Stimulated activated CD8-positive, alpha-beta memory T cell treated with anti-CD3 and anti-CD28 coated beads, Interleukin-4, amount 100 ng/mL, for 1 hour (primary cell): ENCODE measurements at places on chromosomes 4 and X.

GRCh38 chr4:43332052-43332425, 439.5 kb downstream of the GRXCR1 start:
- DNase-seq: no peak

- no peak for DNase-seq
Observed at GRCh38 chr4:123587983-123588494, 191.4 kb downstream of the SPRY1 start.

GRCh38 chr4:2822461-2823300, 21.0 kb upstream of the ADD1 start:
- DNase-seq: no peak

GRCh38 chrX:38664285-38664684, 102.9 kb downstream of the TSPAN7 start:
- DNase-seq: no peak

DNA sequence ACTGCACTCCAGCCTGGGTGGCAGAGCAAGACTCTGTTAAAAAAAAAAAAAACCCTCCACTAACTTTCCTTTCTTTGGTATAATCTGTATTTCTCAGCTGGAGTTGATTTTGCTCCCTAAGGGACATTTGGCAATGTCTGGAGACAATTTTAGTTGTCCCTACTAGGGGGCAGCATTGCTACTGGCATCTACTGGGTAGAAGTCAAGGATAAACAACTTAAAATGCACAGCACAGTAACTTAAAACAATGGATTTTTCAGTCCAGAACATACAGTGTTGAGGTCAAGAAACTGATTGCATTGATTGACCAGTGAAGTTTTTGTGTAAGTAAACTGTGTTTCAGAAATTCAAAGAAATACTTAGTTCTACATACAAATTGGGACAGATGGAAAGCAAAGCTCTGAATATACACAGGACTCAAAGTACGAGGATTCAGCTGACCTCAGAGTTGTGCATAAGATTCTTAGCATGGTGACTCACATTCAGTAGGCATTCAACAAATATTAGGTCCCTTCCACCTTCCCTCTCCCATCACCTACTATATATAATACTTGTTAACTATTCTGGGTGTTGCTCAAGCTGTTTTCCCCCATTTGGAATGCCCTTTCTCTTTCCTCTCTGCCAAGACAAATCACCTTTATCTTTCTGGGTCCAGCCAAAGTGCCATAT, 8.8 kb downstream of the DDX53 start:
- no peak for DNase-seq

DNA sequence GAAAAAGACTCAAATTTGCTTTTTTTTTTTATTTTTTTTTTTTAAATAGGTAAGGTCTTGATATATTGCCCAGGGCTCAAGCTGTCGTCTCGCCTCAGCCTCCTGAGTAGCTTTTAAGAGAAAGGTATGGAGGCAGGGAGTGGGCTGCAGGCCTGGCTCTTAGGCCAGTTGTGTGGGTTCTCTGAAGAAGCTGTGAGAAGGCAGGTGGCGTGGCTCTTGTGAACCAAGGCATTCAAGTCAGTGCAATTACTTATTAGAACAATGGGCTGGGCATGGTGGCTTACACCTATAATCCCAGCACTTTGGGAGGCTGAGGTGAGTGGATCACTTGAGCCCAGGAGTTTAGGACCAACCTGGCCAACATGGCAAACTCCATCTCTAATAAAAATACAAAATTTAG, 244.0 kb upstream of the SFRP2 start:
- no peak for DNase-seq

- no peak for DNase-seq
Observed at GRCh38 chrX:112235547-112235946, 153.0 kb upstream of the TRPC5 start.

GRCh38 chrX:64642482-64642881, 247.2 kb upstream of the MTMR8 start:
- DNase-seq: no peak

GRCh38 chr4:35175894-35176293, 1068.4 kb downstream of the ARAP2 start:
- no peak for DNase-seq

DNA sequence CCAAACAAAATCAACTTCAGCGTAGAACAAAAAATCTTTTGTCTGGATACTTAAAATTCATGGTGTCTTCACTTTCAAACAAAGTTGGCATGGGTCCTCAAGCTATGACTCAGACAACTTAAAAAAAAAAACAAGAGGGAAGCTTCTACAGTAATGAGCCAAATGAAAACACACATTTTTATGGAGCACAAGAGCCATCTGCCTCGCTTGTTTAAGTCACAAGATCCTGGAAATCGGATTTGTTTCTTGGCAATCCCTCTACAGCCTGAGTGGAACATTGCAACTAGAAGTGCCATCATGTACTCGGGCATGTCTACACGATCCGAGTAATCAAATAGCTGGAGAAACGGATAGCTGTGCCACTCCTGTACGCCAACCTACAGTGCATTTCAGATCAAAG, 22.6 kb downstream of the LAMP2 start:
- DNase-seq: no peak

DNA sequence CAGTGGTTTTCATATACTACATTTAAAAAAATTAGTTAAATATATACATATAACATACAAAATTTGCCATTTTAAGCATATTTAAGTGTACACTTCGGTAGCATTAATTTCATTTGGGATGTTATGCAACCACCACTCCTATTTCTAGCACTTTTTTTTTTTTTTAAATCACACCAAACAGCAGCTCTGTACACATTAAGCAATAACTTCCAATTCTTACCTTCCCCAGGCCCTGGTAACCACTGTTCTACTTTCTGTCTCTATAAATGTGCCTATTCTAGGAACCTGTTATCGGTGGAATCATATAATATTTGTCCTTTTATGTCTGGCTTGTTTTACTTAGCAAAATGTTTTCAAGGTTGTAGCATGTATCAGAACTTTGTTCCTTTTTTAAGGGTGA, 39.1 kb downstream of the TMEM164 start:
- no peak for DNase-seq

- no peak for DNase-seq
Observed at GRCh38 chr4:117986321-117986720, 48.0 kb upstream of the NDST3 start.

- peak; percentile 56 for DNase-seq
Observed at GRCh38 chr4:148445071-148445859, 3.1 kb upstream of the NR3C2 start.

DNA sequence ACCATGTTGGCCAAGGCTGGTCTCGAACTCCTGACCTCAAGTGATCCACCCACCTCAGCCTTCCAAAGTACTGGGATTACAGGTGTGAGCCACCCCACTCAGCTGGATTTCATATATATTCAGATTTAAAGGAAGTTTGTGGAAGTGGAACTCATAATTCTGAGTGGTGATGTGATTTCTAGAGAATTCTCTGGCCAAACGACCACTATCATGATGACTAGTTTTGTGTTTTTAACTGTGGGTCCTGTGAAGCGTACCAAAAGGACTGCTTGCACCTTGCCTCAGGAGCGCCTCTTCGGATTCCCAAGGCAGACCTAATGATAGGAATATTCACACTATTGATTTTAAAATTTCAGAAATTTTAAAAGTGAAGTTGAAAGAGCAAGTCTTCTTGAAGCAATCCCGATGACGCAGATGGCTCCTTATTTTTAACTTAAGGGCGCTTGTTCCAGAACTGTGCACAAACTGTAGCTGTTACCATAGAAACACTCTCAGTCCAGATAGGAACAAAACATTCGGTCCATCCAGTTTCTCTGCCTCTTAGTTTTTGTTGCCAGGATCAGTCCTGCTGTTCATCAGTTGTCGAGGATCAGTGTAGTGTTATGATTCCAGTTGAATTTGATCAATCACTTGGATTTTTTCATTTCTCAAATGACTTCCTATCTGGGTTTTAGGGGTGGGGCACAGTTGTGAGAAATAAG, 51.7 kb upstream of the CLCN4 start:
- no peak for DNase-seq

- DNase-seq: no peak
Observed at GRCh38 chr4:176002007-176002613, 63.5 kb upstream of the WDR17 start.

GRCh38 chr4:119962631-119963030, 104.0 kb downstream of the MAD2L1 start:
- DNase-seq: no peak

DNA sequence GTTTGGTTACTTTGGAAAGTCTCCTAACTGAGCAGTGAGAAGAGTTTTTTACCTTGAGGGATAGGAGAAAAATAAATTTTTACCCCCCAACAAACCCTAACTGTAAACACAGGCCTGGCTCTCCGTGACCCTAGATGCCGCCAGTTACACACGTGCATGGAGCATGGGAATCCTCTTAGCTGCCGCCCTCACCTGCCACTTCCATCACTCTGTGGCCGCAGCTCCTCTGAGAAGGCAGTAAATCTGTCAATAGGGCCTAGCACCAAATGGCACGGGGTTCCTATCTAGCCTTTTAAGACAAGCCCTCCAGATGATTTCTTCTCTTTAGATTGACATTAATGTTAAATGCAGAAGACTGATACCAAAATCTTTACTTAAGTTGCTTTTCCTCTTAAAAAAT, 330.3 kb upstream of the FAM241A start:
- no peak for DNase-seq

DNA sequence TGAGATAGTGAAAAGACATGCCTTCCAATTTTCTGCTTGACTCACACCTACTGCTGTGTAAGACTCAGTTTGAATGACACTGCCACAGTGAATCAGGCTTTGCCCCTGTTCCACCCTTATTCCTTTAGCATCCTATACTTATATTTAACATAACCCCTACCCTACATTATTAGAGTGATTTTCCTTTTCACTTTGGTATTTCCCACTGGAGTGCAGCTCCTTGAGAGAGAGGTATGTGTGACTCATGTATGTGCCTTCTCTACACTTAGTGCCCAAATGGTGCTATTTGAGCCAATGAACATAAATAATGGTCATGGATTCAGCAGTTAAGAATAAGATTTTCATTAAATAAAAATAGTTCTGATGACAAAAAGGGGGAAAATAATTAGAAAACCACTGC, 69.5 kb downstream of the RRAGB start:
- DNase-seq: no peak

GRCh38 chr4:169098969-169099690, 89.1 kb upstream of the CBR4 start:
- DNase-seq: no peak

- DNase-seq: no peak
Observed at GRCh38 chr4:108532187-108532586, 88.2 kb upstream of the RPL34 start.

- DNase-seq: no peak
Observed at GRCh38 chrX:21725496-21725895, 32.4 kb downstream of the SMPX start.

GRCh38 chr4:24965627-24966026, 52.8 kb upstream of the CCDC149 start:
- no peak for DNase-seq

- DNase-seq: no peak
Observed at GRCh38 chr4:31755751-31756150, 1035.6 kb downstream of the PCDH7 start.

- DNase-seq: no peak
Observed at GRCh38 chr4:188409851-188410250, 270.6 kb downstream of the TRIML1 start.

DNA sequence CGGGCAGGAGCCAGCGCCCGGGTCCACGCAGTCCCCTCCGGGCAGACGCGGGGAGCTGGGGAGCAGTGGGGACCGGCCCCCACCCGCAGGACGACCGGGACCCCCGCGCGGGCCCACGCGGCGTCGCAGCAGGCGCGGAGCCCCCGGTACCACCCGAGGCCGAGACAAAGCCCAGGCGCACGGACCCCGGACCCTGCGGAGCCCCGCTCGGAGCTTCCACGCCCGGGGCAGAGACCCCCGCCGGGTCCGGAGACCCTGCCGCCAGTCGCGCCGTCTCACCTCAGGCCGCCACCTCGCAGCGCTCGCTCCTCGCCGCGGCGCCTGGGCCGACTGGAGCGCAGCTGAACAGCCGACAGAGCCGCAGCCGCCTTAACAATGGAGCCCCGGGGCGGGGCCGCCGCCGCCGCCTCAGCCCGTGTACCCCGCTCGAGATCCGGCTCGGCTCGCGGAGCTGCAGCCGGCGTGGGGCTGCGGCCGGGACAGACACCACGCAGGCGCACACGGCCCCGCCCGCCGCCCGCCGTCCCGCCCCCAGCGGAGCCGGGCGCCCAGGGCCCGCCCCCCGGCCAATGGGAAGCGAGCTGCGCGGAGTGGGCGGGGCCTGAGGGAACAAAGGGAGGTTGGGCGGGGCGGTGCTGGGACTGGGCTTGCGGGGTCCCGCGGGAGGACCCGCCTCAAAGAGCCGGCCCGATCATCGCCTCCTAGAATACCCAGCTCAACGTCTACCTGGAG, at the start of gene AFAP1:
Gene AFAP1, minus strand, starts transcription at position 485 of the 732 bp plus-strand sequence. CDS start 67,783 bp downstream, outside the sequence.
- peak; percentile 77 for DNase-seq

DNA sequence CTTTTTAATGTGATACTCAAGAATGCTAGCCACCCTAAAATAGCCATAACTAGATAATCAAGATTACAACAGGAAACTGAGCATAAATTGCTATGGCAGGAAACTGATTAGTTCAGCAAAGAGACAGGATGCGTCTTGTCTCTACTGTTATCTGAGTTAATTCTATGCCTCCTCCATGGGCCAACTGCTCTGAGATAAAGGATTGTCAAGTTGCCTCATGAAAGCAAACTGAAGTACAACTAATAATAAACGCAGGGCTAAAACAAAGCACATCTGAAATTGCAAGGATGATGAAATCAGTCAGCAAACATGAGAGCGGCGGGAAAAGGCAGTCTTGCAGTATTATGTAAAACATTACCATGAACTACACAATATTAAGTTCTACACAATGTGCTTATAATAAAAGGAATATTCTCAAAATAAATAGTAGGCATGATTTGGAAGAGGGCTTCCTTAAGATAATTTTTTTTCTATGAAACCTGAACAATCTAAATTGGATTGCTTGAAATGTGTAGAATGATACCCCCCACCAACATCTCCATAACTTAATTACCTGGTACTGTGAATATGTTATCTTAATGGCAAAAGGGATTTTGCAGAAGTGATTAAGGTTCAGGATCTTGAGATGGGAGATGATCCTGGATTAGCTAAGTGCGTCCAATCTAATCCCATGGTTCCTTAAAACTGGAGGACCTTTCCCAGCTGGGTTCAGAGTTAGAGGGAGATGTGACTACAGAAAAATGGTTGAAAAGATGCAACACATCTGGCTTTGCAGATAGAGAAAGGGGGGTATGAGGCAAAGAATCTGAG, 65.9 kb downstream of the ANTXR2 start:
- no peak for DNase-seq

- no peak for DNase-seq
Observed at GRCh38 chrX:101417190-101417589, 9.2 kb downstream of the HNRNPH2 start.

DNA sequence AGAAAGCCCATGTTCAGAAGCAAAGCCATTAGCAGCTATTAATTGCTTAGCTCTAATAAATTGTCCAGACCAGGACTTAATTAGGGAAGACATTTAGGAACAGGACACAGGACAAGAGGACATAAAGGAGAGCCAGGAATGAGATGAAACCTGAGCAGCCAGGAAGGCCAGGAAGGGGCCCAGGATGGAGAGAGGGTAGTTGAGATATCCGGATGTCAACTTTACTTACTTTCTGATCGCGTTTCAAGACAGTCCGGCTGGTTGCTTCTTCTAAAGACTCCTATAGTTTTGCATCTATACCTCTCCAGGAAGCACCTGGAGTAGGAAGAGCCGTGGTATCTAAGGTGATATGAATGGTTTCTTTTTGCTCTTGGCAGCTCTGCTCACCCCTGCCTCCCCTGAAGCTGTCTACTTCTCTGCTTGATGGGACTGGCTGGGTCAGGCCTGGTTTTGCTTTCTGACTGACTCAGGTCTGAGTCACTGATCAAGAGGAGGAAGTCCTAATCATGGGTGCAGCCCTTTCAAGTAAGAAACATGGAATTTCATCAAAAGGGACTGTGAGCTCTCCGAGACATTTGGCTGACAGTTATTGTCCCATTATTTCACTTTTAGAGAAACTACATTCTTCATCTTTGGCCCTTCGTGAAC, 733.3 kb downstream of the RPA4 start:
- no peak for DNase-seq
